ENCODE measurements at places on chromosomes 1 and 21.

GRCh38 chr1:212635141-212635631, 26.6 kb downstream of the ATF3 start:
- no peak for DNase-seq

DNA sequence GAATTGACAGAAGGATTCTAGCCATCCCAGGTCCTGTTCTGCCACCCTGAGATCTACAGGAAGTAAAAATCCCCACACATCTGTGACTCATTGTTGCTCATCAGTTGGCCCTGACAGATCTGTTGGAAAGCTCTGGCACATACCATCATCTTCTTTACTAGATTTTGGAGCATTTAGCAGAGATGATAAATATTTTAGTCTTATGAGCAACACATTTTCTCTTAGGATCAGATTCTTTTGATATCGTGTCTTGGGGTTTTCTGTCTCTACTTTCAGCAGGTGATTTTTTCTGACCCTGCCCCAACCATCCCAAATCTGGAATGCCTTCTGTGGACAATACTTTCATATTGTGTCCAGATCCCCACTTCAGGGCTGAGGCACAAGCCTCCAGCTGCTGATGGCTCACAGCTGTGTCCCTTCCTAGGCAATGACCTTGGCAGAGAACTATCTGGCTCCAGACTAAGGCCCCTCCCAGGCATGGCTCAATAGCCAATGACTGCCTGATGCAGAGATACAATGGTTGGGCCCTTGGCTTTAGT, 102.8 kb downstream of the GDAP2 start:
- no peak for DNase-seq

- no peak for DNase-seq
Observed at GRCh38 chr1:187413405-187414169, 584.8 kb downstream of the PLA2G4A start.

DNA sequence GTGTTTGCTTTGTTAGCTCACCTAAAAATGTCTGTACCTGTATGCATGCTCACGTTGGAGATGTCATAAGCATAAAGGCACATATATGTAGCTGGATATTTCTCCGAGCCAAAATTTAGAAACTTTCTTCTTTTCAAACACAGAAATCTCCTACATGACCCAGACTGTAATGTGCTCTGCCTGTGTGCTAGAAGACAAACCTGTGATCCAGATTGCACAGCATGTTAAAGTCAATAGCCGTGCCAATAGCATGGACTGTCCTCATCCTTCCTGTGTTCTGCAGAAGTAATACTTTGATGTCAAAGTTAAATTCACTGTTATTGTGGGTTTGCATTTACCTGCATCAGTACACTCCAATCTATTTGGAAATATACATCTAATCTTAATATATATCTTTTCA, 346.2 kb upstream of the ZRANB2 start:
- DNase-seq = no peak

- DNase-seq = peak; percentile 94
Observed at GRCh38 chr1:150567717-150568593, 11.5 kb downstream of the MCL1 start.

DNA sequence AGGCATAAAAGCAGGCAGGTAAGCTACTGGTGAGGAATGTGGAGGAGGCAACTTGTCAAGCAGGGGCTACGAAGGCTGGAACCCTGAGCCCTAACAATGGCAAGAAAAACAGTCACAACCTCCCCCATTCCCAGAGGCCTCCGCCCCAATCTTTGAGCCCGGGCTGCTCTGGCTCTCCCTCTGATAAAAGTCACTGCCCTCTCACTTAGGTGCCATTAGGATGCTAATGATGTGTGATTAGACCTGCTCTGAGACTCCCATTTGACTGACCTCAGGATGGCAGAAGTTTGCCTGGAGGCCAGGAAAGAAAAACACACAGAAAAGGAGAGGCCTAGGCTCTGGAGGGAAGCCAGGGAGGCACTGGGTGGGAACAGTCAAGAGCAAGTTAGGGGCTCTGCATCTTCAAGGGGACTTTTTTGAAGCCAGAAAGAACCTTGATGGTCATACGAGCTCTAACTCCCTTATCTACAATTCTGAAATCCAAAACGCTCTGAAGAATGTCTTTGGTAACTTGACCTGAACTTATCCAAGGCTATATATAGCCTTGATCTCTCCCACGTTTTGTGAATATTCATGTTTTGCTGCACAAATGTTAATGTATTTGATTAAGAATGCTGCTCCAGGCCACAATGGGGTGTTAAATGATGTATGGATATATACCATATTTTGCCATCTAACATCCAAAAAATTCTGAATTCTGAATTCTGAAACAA, 98.9 kb downstream of the TRABD2B start:
- no peak for DNase-seq

DNA sequence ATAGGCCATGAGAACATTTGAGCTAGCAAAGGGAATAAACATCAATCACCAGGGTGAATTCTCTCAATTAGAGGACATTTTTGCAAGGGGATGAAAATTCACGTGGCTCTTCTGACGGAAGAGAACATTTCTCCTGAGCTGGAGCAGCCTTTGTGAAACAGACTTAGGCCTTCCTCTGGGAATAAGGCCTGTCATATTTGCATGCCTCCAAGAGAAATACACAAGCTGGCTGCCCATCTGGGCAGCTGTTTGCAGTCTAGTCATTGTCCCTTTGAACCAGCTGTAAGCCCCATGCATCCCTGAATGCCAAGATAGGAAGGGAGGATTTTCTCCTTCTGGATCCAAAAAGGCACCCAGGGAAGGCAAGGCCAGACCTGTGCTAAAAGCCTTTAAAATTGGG, 5.5 kb downstream of the LEMD1 start:
- DNase-seq = no peak

- no peak for DNase-seq
Observed at GRCh38 chr1:235782601-235783000, 84.1 kb downstream of the LYST start.

DNA sequence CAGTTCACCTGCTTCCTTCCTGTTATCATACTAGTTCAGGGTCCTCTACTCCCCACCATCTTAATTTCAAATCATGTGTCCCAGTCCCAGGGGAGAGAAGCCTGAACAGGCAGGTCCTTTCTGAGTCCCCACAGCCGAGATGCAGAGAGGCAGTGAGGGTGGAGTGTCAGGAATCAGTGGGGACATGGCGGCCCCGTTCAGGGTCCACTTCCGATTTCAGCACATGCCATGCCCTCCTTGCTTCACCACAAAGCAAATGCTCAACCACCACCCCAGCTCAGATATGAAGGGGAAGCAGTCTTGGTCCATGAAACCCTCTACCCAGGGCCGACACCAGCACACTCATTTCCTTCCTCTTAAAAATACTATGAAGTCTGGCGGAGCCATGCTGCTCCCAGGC, 5.2 kb upstream of the SEMA4A start:
- DNase-seq = no peak

GRCh38 chr1:3453203-3453761, 1.2 kb upstream of the ARHGEF16 start:
- peak; percentile 84 for DNase-seq

DNA sequence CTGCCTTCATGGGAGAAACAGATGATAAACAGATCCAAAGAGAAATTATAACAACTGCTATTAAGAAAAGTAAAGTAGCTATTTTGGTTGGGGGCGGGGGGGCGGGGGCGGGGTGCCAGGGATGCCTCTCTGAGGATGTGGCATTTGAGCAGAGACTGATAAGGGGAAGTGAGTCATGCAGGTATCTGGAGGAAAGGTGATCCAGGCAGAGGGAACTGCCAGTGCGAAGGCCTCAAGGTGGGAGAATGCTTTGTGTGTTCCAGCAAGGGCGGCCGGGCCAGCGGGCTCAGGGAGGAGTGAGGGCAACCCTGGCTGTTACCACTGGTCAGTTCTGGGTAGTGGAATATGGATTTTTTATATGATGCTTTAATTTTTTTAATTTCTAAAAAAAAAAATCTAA, 7.0 kb upstream of the TNFRSF1B start:
- no peak for DNase-seq

DNA sequence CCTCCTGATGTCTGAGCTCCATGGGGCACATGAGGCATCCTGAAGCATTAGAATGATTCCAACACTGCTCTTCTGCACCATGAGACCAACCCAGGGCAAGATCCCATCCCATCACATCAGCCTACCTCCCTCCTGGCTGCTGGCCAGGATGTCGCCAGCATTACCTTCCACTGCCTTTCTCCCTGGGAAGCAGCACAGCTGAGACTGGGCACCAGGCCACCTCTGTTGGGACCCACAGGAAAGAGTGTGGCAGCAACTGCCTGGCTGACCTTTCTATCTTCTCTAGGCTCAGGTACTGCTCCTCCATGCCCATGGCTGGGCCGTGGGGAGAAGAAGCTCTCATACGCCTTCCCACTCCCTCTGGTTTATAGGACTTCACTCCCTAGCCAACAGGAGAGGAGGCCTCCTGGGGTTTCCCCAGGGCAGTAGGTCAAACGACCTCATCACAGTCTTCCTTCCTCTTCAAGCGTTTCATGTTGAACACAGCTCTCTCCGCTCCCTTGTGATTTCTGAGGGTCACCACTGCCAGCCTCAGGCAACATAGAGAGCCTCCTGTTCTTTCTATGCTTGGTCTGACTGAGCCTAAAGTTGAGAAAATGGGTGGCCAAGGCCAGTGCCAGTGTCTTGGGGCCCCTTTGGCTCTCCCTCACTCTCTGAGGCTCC, 11.1 kb upstream of the RASSF5 start:
- DNase-seq = no peak

DNA sequence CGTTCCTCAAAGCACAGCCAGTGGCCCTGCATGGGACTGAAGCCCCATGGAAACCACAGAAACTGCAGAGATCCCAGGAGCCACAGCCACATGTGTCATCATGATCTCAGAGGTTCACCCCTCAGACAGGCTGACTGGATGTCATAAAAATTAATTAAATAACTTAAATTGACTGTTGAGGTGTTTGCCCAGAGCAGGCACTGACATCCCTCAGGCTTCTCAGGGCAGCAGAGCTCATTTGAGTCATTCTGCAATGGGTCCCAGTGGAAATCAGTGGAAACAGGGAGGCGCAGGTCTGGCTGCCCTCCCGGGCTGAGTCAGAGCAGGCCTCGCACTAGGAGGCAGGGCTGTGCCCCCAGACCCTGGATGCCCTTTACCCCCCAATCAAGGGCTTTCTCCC, 135.1 kb downstream of the CDC7 start:
- no peak for DNase-seq

GRCh38 chr1:18536915-18537314, 56.2 kb downstream of the KLHDC7A start:
- no peak for DNase-seq

DNA sequence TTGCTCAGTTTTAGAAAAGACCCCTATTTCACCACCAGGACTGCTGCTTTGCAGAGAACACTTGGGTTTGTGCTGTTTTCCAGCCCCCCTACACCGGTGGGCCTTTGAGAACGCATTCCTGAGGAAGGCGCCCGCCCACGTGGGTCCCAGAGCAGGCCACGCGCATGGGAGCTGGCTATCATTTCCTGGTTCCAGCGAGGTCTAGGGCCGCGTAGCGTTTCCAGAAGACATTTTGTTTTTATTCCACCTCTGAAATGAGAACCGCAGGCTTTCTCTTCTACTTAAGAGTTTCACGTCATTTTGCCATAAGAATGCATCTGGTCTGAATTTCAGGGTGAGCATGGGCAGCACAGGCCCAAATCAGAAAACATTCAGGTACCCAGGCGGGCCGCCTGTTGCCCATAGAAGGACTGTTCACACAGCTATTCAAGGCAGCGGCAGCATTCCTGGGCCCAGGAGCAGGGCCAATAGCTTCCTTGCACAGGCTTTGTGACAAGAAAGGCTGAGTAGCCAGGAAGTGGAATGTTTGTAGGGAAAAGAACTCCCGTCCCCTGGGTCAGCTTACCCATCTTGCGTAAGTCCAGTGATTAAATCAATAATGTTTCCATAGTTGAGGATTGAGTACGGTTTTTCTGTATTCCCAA, 1.4 kb upstream of the KLHL21 start:
- DNase-seq = peak; percentile 82

- DNase-seq = no peak
Observed at GRCh38 chr1:107896936-107897335, 68.0 kb downstream of the VAV3 start.

DNA sequence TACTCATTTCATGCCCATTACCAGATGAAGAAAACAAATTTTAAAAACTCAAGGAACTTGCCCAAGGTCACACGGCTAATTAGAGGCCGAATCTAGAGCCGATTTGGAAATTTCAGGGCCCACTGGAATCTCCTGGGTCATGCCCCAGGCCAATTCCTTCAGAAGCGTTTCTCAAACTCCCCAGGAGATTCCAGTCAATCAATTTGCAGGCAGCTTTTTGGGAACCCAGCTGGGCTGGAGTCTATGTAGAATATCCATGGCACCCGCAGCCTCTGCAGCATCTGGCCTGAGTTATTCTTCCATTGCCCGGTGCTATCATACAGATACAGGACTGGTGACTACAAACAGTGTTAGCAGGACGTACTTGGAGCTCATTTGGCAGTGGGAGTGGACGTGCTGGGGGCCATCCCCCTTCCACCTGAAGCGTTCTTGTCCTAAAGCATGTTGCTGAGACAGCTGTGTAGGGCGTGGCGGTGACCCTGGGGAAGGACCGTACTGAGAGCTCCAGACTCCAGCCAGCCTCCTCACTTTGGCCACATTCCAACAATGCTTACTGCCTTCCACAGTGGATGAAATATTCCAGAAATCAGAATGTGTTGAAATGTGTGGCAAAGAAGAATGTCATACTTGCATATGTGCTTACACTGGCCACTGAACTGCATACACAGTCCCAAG, 38.3 kb downstream of the ABCG1 start:
- no peak for DNase-seq

GRCh38 chr21:16584756-16585155, 855.0 kb downstream of the USP25 start:
- DNase-seq = no peak

- DNase-seq = no peak
Observed at GRCh38 chr1:236354330-236355147, 39.5 kb upstream of the EDARADD start.

- DNase-seq = no peak
Observed at GRCh38 chr1:198072177-198072576, 84.6 kb upstream of the NEK7 start.

- DNase-seq = no peak
Observed at GRCh38 chr1:201556841-201557571, 18.1 kb downstream of the NAV1 start.

GRCh38 chr1:111851552-111851951, 95.9 kb downstream of the DDX20 start:
- no peak for DNase-seq

DNA sequence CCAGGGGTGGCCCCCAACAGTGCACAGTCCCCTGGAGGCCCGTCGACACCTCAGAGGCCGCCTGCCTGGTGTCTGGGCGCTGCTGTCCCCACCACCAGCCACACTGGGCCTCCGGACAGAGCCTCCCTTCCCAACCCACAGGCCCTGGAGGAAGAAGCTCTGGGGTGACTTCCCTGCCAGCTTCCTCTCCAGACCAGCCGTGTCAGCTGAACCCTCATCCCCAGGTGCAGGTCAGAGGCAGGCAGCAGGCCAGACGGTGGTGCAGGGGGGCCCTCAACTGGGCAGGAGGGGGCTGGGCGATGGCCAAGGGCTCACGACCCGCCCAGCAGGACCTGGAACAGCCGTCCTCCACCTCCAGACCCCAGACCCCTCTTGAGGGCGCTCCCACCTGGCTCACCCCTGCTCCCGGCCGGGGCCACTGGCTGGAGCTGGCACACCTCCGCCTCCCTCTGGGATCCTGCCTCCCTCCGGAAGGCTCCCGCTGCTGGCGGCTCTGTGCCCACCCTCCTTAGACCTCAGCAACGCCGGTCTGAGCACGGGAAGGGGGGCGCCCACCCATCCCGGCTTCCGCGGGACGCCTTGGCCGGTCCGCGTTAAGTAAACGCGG, 520 bp downstream of the TNFRSF18 start:
- no peak for DNase-seq

- DNase-seq = no peak
Observed at GRCh38 chr1:16921391-16922185, at the start of gene CROCC. Gene CROCC (plus strand): TSS chr1:16921931. CDS start chr1:16922019, 88 bp downstream.
